ENCODE measurements at places on chromosomes 7 and 10.
A peak's percentile ranks its signal among the peaks of the same experiment; 100 is the strongest.

GRCh38 chr10:5976512-5977470 is 552 bp downstream of the IL15RA start:
- H3K27ac ChIP-seq = peak overlapping the region; percentile 85
- peak overlapping the region; percentile 92 for H3K4me3 ChIP-seq
- DNase-seq = no peak
- H3K27me3 ChIP-seq = no peaks in the 10 kb centered on the region
- peaks cover 18% of the 10 kb centered on the region for H3K4me1 ChIP-seq

GRCh38 chr10:131654471-131655087 is 246.2 kb upstream of the PPP2R2D start:
- H3K4me1 ChIP-seq = no peaks in the 10 kb centered on the region
- H3K27me3 ChIP-seq = no peaks in the 10 kb centered on the region
- H3K4me3 ChIP-seq = no peak overlapping the region
- DNase-seq = no peak

GRCh38 chr7:55556031-55556430 is 16.3 kb downstream of the VOPP1 start:
- H3K4me1 ChIP-seq = peaks cover 10% of the 10 kb centered on the region
- no peaks in the 10 kb centered on the region for H3K36me3 ChIP-seq
- no peaks in the 10 kb centered on the region for H3K27me3 ChIP-seq
- no peak overlapping the region for H3K27ac ChIP-seq
- H3K4me3 ChIP-seq = no peak overlapping the region

GRCh38 chr7:116782177-116782711 is 80.1 kb upstream of the CAPZA2 start:
- no peaks in the 10 kb centered on the region for H3K36me3 ChIP-seq
- no peak overlapping the region for H3K4me3 ChIP-seq
- H3K4me1 ChIP-seq = peaks cover 45% of the 10 kb centered on the region
- no peak for DNase-seq

GRCh38 chr7:28835800-28836199 is 122.3 kb downstream of the TRIL start:
- H3K4me3 ChIP-seq = no peak overlapping the region
- no peaks in the 10 kb centered on the region for H3K27me3 ChIP-seq
- H3K36me3 ChIP-seq = no peaks in the 10 kb centered on the region
- H3K4me1 ChIP-seq = no peaks in the 10 kb centered on the region
- no peak for DNase-seq

DNA sequence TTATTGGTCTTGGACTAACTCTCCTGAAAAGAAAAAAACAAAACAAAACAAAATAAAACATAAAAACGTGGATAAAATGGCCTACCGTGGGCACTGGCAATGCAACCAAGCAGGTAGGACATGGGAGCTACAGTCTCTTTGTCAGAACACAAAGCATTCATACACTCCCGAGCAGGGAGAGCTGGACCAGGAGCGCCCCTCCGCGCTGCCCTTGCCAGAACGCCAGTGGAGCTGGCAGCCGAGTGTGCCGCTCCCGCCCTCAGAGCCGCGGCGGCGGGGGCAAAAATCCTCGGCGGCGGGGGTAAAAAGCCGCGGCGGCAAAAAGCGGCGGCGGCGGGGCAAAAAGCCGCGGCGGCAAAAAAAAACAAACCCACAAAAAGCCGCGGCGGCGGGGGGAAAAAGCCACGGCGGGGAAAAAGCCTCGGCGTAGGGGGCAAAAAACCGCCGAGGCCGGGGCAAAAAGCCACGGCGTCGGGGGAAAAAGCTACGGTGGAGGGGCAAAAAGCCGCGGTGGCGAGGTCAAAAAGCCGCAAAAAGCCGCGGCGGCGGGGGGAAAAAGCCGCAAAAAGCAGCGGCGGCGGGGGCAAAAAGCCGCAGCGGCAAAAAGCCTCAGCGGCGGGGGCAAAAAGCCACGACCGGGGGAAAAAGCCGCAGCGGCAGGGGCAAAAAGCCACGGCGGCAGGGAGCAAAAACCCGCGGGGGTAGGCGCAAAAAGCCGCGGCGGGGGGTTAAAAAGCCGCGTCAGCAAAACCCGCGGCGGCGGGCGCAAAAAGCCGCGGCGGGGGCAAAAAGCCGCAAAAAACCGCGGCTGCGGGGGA is 418.1 kb downstream of the ZNF716 start:
- no peak overlapping the region for H3K27ac ChIP-seq
- DNase-seq = no peak
- no peaks in the 10 kb centered on the region for H3K4me1 ChIP-seq
- peak overlapping the region; percentile 68 for H3K4me3 ChIP-seq
- H3K36me3 ChIP-seq = no peaks in the 10 kb centered on the region
- H3K27me3 ChIP-seq = no peaks in the 10 kb centered on the region

DNA sequence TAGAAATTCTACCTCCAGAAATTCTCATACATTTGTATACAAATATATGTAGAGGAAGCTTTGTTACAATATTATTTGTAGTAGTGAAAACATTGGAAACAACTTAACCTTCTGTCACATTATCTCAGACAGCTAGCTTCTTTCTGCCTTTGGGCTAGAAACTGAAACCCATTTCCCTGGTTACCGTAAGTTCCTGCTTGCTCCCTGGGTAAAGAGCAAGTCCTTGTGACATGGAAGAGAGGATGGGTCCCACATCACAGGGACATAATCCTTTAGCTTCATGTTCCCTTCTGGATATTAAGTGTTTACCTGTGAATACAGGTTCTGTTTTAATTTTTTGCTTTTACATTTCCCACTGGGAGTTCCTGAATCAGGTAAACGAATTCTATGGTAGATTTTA is 41.8 kb downstream of the KLHDC10 start:
- no peaks in the 10 kb centered on the region for H3K27me3 ChIP-seq
- H3K4me1 ChIP-seq = no peaks in the 10 kb centered on the region
- no peaks in the 10 kb centered on the region for H3K36me3 ChIP-seq
- H3K4me3 ChIP-seq = no peak overlapping the region

Data from thoracic aorta (tissue), 2 donors.